ENCODE measurements at places on chromosomes 12 and 14.

- H3K27me3 ChIP-seq, result no peaks in the 10 kb centered on the region
- H3K4me1 ChIP-seq, result no peaks in the 10 kb centered on the region
- peak; percentile 22 for DNase-seq
- H3K36me3 ChIP-seq, result no peaks in the 10 kb centered on the region
- H3K4me3 ChIP-seq, result no peak overlapping the region
Measured at GRCh38 chr14:22268875-22269274, 320.1 kb downstream of the DAD1 start.

DNA sequence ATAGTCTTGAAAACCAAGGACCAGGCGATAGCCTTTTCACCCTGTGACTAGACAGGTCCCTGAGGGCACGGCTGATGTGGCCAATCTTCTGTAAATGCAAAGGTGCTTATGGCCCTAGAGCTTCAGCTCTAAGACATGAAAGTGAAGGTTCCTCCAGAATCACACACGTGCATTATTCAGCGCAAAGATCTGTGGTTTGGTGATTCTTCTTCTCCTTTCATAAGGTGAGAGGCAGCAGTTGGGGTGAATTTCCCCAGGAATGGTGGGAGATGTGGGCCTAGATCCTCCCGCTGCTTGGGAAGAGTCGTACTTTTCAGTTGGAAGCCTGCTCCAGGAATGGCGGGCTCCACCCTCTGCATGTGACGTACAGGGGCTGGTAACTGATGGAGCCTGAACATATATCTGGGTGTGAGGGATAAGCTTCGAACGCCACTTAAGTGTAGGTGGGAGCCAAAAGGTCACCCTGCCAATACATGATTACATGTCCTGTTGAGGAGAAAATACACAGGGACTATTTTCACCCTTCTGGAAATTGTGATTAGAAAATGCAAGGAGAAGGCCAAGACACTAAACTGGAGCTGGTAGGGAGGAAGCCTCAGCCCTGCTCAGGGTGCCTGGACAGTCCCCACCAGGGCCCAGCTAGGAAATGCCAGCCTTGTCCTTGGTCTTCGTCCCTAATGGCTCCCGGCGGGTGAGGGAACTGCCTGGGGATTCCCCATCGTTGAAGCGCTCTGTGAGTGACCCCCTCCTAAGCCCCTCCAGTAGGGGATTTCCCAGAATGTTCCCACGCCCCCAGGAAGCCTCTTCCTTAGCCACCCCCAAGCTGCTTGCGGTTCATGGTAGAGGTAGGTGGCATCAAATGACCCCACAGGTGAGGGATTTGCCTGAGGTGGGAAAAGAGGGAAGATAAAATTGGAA lies 17.6 kb downstream of the BATF start:
- H3K4me1 ChIP-seq, result no peaks in the 10 kb centered on the region
- H3K27me3 ChIP-seq, result no peaks in the 10 kb centered on the region

- H3K4me3 ChIP-seq, result no peak overlapping the region
- H3K36me3 ChIP-seq, result no peaks in the 10 kb centered on the region
- H3K27me3 ChIP-seq, result no peaks in the 10 kb centered on the region
- no peak for DNase-seq
- no peaks in the 10 kb centered on the region for H3K4me1 ChIP-seq
Measured at GRCh38 chr12:93707836-93708235, 30.7 kb downstream of the CRADD start.

GRCh38 chr12:72077111-72077820 lies 138.6 kb downstream of the TPH2 start:
- H3K4me3 ChIP-seq, result no peak overlapping the region
- no peak for DNase-seq
- H3K27me3 ChIP-seq, result no peaks in the 10 kb centered on the region
- no peaks in the 10 kb centered on the region for H3K4me1 ChIP-seq
- no peaks in the 10 kb centered on the region for H3K36me3 ChIP-seq
